Naive thymus-derived CD8-positive, alpha-beta T cell (primary cell): ENCODE measurements at places on chromosomes 11 and 22. TPM values are rescaled to one million over a fixed set of nuclear protein-coding genes. Genes with fewer than 3 reads are reported as not detected.

FGF3 gene
- not detected for polyA plus RNA-seq

DNA sequence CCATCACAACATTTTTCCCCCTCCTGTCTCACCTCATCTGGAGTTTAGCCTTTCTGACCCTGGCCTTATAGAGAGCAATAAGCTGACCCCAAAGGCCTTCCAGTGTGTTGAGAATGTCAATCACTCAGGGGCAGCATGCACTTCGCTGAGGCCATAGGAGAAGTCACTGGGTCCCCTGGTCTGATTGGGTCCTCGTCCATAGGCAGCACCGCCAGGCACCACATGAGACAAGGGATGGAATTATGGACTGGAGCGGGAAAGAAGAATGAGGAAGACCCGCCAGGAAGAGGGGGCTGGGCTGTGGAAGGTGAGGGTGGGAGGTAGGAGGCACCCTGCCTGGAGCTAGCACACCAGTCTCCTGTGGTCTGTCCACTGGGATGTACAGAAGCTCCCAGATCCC is 72.9 kb downstream of the DSCAML1 start:
- no peak for DNase-seq

WT1 gene
- polyA plus RNA-seq, result not detected

SEZ6L gene
- polyA plus RNA-seq, result not detected

GRCh38 chr22:38700270-38700788 is 414 bp downstream of the JOSD1 start:
- no peak for DNase-seq

MCAM gene
- polyA plus RNA-seq, result 1.2 TPM

- no peak for DNase-seq
These were observed 1.2 kb downstream of the CSRP3 start for GRCh38 chr11:19200410-19201201.

PEX26 gene
- 3.8 TPM for polyA plus RNA-seq

FAT3 gene
- not detected for polyA plus RNA-seq

- DNase-seq, result no peak
These were observed 2.0 kb downstream of the P2RX3 start for GRCh38 chr11:57340039-57340615.

MPZL3 gene
- 3.2 TPM for polyA plus RNA-seq

DNA sequence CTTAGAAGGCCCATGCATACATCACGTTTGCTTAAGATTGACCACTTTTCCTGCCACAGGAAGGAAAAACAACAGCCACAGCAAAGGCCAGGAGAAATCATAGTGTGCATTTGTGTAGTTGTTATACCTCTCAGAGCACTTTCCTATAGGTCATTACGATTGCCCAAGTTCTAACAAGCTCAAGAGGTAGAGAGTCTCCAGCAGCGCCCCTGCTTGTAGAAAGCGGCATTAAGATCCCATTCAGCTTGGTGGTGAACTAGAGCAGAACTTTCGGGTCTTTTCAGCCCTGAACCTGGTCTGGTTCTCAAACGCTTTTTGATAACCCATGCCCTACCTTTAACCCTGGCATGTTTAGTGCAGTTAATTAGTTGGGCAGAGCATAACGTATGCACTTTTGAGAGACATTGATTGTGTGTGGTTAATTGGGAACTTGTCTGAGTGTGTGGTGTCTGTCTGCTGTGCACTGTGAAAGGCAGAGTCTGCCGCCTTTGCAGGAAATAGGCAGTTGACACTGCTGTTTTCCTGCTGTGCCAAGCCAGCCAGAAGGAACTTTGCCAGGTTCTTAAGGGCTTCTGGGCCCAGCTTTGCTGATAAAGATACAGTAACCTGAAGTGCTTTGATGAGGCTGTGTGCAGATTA is 109.9 kb upstream of the CLMP start:
- DNase-seq, result no peak

DNA sequence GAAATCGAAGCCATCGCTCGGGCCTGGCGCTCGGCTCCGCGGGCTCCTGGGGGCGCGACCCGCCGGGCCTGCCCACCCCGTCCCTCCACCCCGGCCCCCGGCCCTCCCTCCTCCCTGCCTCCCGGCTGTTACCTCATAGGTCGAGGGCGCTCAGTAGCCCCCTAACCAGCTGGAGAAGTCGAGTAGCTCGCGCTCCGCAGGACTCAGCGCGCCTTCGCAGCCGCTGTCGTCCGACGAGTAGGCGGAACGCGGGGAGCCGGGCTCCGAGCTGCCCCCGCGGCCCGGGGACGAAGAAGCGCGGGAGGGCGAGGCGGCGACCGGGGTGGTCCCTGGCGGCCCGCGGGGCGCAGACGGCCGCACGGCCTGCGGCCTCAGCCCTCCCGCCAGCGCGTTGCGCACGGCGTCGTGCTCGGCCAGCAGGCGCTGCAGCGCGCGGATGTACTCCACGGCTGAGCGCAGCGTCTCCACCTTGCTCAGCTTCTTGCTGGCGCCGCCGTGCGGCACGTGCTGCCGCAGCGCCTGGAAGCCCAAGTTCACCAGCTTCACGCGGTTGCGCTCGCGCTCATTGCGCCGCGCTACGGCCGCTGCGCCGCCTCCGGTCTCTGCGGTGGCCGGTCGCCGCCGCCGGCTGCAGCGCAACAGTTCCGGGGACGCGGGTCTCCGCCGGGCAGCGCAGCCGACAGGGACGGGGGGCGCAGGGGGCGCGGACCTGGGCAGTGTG is 627 bp downstream of the ASCL2 start:
- DNase-seq, result peak; percentile 33

DNA sequence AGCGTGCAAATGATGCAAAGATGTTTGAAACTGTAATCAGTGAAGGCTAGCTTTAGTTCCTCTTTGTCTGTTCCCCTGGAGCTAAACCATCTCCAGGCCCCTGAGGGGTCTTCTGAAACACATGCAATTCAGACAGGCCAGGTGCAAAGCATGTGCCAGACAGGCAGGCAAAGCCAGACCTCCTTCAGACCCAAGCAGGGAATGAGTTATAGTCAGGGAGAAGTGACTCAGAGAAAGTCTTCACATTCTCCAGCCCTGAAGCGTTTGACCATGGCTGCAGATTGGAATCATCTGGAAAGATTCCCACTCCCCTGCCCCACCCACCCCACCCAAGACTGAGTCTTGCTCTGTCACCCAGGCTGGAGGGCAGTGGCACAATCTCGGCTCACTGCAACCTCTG is 187.0 kb upstream of the ISX start:
- no peak for DNase-seq

DNA sequence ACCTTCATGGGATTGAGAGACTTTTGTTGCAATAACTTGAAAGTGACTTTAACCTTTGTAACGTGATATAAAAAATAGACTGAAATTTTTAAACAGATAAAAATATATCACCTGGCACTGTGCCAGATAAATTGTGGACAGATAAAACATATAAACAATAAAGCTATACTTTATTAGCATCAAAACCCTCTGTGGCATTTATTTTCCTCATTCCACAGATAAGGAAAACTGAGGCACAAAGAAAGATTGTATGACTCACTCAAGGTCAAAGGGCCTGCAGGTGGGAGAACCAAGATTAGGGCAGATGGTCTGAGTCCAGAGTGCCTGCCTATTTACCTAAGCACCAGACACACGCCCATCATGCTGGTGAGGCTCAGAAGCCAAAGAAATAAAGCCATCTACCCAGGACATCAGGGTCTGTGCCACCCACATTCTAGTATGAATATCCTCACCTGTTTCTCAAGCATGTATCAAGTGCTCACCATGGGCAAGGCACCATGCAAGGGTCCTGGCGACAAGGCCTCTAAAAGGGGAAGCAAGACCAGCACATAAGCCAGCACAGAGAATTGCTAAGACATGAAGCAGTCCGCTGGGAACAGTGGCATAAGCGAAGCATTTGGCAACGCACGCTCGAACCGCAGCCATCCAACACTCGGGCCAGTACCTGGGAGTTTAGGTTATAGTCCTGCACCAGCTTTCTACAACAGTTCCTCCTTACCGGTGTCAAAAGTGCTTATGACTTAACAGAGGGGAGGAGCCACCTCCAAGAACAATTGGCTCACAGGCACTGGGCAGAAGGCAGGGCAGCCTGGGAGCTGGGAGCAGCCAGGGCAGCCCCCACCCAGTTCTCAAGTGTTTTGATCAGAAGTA is 17.6 kb downstream of the MYH9 start:
- DNase-seq, result no peak

SCGB1A1 gene
- not detected for polyA plus RNA-seq

- no peak for DNase-seq
These were observed 308.3 kb downstream of the RAB38 start for GRCh38 chr11:87866951-87867350.

RCOR2 gene
- 0.14 TPM for polyA plus RNA-seq

VPREB1 gene
- polyA plus RNA-seq, result not detected

DNA sequence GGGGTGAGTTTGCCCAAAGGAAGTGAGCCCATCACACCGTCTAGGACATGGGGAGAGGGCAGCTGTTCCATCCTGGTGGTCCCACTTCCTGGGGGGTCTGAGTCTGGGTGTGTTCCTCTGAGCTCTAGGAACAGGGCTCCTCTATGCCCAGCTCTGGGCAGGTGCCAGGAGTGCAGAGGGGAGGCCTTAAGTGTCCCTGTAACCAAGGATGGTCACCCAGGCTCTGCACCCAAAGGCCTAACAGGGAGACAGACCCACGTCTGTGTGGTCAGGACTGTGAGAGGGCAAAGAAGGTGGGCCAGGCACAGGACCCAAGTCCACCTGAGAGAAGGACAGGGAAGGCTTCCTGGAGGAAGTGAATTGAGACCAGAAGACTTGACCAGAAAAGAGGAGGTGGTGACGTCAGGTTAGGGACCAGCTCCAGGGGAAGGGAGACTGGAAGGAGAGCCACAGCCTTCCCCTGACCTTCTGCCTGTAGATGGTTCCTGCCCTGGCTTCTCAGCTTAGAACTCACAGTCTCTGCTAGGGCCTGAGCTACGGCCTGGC is 11.3 kb upstream of the TCF20 start:
- no peak for DNase-seq

GRCh38 chr11:61777234-61778090 is 14.9 kb downstream of the TMEM258 start:
- DNase-seq, result peak; percentile 55

BIK gene
- polyA plus RNA-seq, result 2.8 TPM

- DNase-seq, result no peak
These were observed 12.9 kb downstream of the GTSE1 start for GRCh38 chr22:46309526-46310085.

- DNase-seq, result no peak
These were observed 6.1 kb downstream of the THY1 start for GRCh38 chr11:119416606-119417580.

OR51I2 gene
- polyA plus RNA-seq, result not detected

CHRM4 gene
- 0.18 TPM for polyA plus RNA-seq

DNA sequence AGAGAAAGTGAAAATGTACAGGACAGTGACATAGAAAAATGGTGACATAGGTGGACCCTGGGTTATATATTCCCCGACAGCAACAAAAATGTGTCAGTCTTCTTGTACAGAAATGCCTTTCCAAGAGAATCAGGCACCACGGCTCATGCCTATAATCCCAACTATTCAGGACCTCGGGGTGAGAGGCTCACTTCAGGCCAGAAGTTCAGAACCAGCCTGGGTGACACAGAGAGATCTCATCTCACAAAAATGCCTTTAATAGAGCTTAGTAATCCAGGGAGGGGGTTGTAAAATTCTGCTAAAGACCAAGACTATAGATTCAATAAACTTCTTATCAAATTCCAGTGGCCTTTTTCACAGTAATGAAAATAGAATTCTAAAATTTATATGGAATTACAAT is 10.7 kb downstream of the ZNF195 start:
- DNase-seq, result no peak

- DNase-seq, result no peak
These were observed 16.6 kb downstream of the BMAL1 start for GRCh38 chr11:13294178-13294577.

- no peak for DNase-seq
These were observed 454.7 kb downstream of the INSC start for GRCh38 chr11:15569305-15570025.

DNA sequence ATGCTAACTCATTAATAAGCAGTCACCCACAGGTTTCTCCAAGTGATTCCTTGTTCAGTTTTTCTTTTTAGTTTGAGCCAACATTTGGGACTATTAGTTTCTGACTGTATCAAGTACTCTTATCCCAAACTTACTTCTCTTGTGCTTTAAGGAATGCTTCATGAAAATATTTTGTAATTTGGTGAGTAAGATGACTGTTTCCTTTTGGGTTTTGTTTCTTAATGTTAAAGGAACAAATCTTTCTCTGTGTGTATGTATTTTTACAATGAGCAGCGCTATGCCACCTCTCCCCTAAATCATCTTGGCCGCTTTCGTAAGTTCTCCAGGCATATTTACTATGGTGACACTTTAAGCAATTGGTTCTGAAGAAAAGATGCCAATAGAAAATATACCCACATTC is 72.4 kb downstream of the LDLRAD3 start:
- DNase-seq, result no peak

DNA sequence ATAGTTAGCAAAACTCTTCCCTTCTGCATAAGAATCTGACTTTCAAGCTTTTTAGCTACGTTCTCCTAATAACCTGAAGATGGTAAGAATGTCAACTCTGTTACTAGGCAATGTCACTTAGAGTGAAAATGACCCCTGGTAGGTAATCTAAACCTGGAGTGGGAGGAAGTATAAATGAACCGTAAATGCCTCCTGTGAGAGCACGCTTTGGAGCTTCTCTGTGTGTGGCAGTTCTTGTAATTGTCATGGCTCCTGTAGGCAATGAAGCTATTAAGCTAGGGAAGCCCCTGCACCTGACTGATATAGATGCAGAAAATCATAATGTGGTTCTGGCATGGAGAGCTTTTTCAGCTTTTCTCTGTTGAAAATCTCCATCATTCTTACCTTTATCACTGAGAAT is 29.4 kb downstream of the CALCA start:
- no peak for DNase-seq

GLB1L2 gene
- 0.53 TPM for polyA plus RNA-seq

SLC22A9 gene
- not detected for polyA plus RNA-seq

DRG1 gene
- 90.8 TPM for polyA plus RNA-seq

DNA sequence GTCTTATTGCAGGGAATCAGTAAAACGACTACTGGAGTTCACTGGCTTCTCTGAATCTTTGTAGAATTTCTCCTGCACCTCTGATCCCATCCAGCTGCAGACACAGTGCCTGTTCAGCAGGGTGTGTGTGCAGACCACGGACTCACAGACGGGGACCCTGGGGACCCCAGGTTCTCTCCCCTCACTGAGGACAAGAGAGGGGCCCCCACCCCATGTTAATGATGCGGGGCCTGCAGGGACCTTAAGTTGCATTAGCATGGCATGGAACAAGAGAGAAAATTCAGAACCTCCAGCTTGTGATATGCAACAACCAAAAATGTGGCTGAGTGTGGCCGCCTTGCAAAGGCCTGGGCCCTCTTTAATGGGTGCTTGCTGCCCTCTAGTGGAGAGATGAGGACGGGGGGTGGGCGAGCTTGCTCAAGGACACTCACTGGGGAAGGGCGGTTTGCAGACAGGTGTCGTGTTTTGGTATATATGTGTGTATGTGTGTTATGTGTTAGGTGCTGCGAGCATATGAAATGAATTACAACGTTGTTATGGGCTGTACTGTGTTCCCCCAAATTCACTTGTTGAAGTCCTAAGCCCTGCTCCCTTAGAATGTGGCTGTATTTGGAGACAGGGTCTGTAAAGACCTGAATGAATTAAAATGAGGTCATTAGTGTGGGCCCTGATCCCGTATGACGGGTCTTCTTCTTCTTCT is 84.4 kb upstream of the SEPTIN5 start:
- peak; percentile 82 for DNase-seq
